ENCODE measurements at places on chromosomes 2 and 18. TPM values are rescaled to one million over a fixed set of nuclear protein-coding genes. Genes with fewer than 3 reads are reported as not detected.

- no peak for DNase-seq
Measured at GRCh38 chr18:32257084-32257785, 67.4 kb downstream of the MEP1B start.

DNA sequence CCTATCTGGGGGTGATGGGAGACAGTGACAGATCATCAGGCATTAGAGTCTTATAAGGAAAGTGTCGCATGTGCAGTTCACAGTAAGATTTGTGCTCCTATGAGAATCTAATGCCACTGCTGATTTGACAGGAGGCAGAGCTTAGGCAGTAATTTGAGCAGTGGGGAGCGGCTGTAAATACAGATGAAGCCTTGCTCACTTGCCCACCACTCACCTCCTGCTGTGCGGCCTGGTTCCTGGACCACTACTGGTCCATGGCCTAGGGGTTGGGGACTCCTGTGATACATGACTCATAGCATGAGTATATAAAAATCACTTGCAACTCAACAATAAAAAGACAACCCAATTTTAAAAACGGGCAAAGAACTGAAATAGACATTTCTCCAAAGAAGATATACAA lies 71.1 kb upstream of the ACAA2 start:
- no peak for DNase-seq

DNA sequence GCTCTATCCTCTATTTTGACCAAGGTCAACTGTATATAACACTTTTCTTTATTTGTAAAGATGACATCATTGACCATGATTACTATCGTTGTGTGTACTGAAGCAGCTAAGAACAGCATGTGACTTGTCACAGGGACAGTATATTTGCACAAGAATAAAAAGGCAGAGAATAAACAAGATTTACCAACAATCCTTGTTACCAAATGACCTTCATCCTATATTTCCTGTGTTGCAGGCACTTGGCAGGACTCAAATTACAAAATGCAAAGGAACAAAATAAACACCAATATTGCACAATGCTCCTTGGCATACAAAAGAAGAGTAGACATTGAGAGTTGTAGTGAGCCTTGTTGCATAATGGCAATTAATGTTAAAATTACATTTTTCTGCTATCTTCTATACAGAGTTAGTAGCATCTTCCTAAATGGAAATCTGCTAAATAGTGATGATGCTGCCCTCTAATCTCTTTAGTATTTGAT lies 61.8 kb downstream of the RFTN2 start:
- DNase-seq, result no peak

- DNase-seq, result no peak
Measured at GRCh38 chr2:34143149-34143548, 544.0 kb upstream of the FAM98A start.

The KCNJ3 gene
- total RNA-seq, result not detected

The TMEM163 gene
- not detected for total RNA-seq

The OR6B2 gene
- not detected for total RNA-seq

All from fibroblast of the aortic adventitia (primary cell).